HCEC 1CT (cell line): ENCODE measurements at places on chromosomes 5 and 9.

DNA sequence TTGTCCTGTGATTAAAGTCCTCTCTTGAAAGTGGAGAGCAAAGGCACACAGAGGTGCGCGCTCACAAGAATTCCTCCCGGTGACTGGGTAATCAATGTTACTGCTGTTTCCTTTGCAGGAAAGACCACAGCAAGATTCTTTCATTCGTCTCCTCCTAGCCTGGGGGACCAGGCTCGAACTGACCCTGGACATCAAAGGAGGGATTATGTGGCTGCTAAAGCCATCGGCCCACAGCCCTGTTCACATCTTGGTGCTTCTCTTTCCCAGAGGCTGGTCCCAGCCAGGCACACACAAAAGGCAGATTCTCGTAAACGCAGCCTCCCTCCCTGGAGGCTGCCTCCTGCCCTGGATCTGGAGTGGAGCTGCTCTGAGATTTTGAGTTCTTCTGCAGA, 230.9 kb downstream of the FANCC start:
- DNase-seq, result no peak

GRCh38 chr5:160044967-160045366, 36.0 kb downstream of the TTC1 start:
- DNase-seq, result no peak

GRCh38 chr5:156587012-156587411, 260.0 kb downstream of the SGCD start:
- no peak for DNase-seq

DNA sequence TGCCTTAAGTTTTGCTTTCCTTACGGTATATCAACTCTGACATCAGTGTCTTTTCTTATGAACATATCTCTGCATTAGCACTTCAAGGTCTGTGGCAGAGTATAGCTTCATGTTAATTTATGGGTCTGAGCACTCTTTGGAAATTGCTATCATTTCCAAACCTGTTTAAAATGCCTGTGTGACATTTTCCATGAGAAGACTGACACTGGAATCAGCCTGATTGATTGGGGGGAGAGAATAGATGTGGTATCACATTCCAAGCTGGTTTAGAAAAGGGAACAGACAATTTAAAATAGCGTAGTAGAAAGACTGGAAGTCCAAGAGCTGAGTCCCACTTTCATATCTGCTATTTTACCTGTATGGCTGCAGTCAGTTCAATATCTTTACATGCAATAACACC, 272.1 kb upstream of the CDH10 start:
- no peak for DNase-seq

DNA sequence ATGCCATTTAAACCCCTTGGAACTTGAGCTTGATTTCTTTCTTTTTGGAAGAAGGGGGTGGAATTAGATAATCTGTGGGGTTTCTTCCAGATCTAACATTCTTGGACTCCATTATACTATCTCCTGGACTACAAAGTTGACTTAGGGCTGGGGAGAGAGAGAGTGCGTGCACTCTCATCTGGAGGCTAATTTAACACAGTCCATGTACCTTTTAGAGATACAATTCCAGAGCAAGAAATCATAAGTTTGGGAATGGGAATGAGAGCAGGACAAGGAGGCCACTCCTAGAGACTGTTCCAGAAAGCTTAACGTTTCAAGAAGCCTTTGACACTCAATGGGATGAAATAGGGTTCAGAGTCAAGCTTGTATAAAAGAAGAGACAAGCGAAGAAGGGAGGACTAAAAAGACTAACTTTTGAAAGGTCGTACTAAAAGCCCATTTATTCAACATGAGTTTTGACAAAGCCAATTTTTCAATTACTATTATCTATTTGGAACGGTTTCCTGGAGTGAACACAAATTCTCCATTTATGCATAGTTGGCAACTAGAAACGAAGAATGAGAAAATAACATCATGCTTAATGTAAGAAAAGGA, 83.4 kb downstream of the ACTL7B start:
- no peak for DNase-seq

DNA sequence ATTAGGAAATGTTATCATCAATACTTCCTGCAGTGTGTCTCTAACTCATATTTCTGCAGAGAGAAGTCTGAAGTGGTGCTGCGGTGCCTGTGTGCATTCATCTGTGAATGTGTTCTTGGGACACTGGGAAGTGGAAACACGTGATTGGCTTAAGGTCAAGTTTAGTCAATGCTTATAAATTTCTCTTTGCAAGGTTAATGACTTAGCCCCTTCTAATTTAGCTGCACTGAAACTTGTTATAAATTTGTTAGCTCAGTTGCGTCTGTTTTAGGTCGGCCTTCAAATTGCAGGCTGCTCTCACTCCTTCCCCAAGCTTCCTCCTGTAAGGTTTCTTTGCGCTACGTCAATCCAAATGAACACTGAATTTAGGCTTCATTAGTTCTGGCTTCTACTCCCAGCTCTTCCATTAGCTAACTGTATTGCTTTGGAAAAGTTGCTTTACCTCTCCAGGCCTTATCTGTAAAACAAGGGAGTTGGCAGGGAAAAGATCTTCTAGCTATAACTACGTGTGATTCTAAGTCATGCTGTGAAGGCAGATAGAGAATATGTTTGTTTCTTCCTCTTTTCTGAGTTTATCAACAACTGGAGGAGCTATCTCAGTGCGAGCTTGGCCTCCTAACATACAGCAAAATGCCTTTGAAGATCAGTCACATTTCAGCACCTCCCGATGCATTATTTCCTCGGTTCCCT, 341.8 kb downstream of the NFIB start:
- DNase-seq, result no peak

GRCh38 chr9:114235033-114235661, 79.8 kb downstream of the COL27A1 start:
- DNase-seq, result no peak

DNA sequence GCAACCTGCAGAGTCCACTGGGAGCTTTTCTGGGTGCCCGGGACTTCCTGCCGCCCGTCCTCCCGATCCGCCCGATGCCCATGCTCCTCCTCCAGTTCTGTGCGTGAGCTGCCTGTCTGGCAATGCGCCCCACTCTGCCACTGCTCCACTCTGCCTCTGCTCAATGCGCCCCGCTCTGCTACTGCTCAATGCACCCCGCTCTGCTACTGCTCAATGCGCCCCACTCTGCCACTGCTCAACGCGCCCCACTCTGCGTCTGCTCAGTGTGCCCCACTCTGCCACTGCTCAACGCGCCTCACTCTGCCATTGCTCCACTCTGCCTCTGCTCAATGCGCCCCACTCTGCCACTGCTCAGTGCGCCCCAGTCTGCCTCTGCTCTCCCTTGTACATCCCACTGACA, 436.0 kb downstream of the NR2F1-AS1 start:
- DNase-seq, result no peak

DNA sequence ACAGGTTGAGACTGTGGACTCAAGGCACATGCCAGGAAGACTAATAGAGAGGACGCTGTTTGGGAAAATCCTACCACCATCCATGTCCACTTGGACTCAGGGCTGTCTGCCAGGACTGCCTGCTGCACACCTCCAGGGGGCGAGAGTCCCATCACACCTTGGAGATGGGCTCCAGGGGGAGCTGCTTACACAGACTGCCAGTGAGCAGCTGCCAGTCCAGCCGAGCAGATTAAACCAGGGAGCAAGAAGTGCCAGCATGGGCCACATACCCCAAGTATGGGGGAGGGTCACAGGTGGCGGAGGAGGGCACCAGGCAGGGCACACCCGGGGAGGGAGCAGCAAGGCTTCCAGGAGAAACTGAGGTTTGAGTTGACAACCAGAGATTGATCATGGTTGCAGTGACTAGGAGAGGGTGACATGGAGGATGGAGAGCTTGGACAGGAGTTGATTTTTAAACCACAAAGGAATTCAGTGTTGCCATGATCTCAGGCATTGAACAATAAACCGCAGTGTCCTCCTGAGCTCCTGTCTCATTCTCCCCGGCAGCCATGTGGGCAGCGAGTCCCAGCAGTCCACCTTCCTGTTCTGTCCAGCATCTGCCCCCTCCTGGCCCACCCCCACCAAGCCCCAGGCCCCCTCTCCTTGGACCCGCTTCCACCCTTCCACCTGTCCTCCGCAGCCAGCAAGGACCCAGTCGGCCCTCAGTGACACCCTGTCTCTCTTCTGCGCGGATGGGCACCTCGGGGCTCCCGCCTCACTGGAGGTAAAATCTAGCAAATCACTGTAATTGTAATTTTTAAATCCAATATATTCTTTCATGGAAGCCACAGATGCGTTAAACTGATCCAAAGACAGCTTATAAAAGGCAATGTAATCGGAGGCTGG, 3.1 kb upstream of the VAV2 start:
- no peak for DNase-seq

DNA sequence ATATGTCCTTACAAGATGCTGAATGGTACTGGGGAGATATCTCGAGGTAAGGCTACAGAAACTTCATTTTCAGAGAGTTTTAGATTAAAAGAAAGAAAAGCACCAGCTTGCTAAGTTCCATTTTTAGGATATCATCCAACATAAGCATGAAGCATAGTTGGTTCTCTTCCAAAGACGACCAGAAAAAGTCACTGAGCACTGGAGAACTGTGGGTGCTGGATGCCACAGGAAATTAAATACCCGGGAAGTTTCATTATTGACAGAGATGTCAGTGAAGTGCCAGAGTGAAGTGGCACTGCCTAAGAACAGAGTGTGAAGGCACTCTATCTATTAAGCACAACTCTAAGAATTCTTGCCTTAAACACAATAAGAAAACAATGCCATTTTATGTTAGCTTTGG, 76.8 kb downstream of the PIK3R1 start:
- no peak for DNase-seq

GRCh38 chr5:41459557-41459956, 50.8 kb downstream of the PLCXD3 start:
- DNase-seq, result no peak

- DNase-seq, result no peak
Observed at GRCh38 chr9:81211741-81212140, 477.6 kb downstream of the TLE1 start.

- DNase-seq, result no peak
Observed at GRCh38 chr5:1654786-1655495, 131.2 kb upstream of the LPCAT1 start.

DNA sequence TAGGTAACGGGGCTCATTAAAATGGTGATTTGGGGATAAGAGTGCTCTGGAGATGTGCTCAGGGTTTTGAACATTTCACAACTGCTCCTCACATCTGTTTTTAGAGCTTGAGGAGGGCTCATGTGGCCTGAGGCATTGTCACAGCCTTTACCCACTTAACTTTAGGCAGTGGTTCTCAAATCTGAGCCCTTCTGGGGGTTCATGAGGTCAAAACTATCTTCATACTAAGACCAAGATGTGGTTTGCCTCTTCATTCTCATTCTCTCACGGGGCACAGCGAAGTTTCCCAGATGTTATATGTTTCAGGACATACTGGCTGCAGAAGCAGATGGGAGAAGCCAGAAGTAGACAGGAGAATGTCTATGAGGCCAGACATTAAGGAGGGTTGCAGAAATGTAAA, 38.4 kb downstream of the STXBP1 start:
- DNase-seq, result no peak

DNA sequence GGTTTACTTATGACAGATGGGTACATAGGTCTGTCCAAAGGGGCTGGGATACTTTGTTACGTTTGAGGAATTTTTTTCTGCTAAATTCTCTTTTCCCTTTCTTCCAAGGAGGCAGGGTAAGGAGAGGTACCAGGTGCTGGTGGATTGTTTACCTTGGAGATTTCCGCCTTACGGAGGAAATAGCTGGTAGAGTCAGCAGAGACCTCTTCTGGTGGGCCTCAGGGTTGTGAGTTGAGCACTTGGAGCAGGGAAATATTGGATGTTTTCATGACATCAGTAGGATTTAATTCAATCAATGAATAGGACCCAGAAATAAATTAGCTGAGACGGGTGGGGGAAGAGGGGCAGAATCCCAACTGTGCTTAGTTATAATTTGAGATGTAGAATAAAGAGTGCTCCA, 60.0 kb upstream of the TAF11L2 start:
- no peak for DNase-seq

DNA sequence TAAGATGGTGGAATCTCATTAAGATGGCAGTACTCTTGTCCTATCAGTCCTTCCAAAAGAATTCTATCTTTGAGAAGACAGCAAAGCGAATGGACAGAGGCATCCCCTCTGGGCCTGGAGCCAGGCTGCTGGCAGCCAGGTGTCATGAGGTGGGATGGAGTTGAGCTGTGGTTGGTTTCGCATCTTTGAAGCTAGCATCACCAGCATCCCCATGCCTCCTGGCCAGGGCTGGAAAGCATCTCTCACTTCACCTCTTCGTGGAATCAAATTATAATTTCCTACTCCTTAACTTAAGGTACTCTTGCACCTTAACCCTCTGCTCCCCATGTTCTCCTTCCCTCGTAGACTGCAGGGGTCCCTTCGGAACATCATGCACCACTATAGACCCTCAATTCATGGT, 248.3 kb downstream of the GADD45G start:
- DNase-seq, result no peak

DNA sequence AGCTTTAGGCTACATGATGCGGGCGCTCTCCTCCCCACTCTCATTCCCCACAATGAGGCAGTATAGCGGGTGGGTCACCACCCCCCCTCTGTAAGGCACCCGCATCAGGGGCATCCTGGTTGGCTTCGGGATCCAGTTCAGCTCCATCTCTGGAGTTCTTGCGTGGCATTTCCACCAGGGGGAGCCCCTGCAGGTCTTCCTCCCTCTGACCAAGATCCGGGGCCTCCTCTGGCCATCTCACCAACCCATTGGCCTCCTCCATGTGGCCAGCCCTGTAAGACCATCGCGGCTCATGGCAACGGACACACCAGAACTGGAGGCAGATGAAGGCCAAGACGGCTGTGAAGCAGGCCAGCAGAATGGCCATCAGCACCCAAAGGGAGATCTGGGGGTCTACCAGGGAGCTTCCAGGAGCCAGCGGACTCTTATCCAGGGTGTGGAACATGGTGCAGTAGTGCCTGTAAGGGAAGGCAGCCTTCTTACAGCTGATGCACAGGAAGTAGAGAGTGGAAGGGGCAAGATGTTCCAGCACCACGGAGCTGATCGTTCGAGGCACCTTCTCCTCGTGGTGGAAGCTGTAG, 77.0 kb downstream of the CYFIP2 start:
- peak; percentile 36 for DNase-seq

DNA sequence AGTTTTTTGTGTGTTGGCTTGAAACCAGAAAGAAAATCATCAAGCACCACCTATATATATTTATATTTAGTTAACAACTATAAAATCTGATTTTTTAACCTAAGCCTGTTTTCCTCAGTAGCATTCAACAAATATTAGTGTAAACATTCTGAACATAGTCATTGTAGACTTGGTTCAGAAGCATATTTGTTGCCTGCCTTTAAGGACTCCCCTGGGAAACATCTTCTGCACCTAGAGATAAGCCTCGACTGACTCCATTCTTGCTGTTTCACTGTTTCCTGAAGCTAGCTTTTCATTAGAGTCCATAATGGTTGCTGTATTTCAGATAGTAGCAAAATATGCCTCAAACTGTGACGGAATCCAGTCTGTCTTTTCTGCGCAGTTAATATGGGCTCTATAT, 123.5 kb downstream of the TRIO start:
- DNase-seq, result no peak

GRCh38 chr5:154084062-154084639, 45.4 kb downstream of the MFAP3 start:
- DNase-seq, result no peak
